ENCODE measurements at places on chromosomes 2 and 18.

DNA sequence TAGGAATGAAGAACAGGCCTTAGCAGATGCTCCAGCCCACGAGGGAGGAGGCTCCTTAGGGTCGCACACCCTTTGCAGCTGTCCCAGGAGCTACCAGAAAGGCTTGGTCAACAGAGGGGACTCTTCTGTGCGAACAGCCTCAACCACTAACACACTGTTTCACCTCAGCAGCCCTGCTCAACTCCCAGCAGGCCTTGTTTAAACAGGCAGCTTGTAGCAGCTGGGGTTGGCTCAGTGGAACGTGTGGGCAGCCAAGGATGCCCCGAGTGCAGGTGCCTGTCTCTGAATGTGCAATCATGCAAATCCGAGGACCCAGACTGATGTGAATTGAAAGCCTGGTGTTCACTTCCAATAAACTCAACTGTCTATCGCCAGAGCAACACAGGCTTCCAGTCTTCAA, 88.7 kb upstream of the CXCR4 start:
- peak; percentile 28 for DNase-seq

- peak; percentile 59 for DNase-seq
Measured at GRCh38 chr2:209348433-209348832, 75.4 kb upstream of the MAP2 start.

- peak; percentile 36 for DNase-seq
Measured at GRCh38 chr2:5685225-5685624, 7.0 kb upstream of the SOX11 start.

- no peak for DNase-seq
Measured at GRCh38 chr2:66239655-66240054, 195.3 kb upstream of the MEIS1 start.

- no peak for DNase-seq
Measured at GRCh38 chr2:187078297-187078696, 229.3 kb upstream of the ZSWIM2 start.

DNA sequence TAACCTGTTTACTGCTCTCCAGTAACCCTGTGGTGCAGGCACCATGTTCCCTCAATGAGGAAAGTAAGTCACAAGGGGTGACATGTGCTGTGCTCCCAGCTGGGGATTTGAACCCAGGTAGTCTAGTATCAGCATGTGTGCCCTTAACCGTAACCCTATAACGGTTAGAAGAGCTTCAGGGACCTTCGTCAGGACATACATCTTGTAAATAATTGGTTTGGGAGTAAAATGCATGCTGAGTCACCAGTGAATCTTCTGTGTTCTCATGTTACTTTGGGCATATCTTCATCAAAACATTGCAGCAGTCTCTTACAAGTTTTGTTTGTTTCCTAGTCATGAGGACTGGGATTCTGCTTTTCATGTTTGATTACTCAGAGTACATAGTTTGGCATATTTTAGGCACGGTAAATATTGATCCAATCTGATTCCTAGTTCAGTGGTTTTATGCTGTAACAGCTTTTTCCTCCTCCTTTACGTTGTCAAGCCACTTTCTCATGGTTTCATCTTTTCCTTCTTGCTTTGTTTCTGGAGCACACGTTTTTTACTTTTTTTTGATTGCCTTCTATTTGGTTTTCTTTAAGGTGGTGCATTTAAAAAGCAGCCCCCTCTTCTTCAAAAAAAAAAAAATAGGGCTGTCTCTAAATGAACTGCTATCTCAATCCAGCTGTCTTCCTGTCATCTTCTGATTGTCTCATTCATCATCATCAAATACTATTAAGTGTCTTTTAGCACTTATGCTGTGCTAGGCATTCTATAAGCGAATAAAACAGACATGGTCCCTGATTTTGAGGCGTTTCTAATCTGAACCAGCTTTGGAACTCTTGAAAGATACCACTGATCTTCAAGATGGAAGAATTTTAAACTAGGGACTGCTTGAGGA, 50.4 kb downstream of the CLIP4 start:
- no peak for DNase-seq

- no peak for DNase-seq
Measured at GRCh38 chr2:142714600-142714999, 162.9 kb upstream of the KYNU start.

GRCh38 chr18:3448838-3449511, 997 bp upstream of the TGIF1 start:
- DNase-seq, result peak; percentile 54

DNA sequence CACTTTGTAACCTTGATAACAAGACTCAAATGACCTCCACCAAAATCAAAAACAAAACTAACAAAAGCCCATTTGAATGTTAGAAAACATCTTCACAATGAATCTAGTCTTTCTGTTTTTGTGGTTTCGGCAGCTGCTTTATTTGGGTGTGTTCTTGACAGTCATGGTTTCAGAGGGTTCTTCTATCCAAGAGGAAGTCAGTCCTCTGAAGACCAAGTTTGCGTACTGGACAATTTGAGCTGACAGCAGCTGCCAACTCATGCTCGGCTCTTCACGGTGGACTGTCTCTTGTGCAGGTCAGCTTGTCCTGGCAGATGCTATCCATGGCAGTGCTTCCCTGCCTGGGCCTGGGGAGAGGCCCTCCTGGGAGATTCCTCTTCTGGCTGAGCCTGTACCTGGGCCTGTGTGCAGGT, 91.0 kb downstream of the TMEM17 start:
- no peak for DNase-seq

GRCh38 chr2:148603562-148603920, 41.0 kb upstream of the EPC2 start:
- no peak for DNase-seq

GRCh38 chr2:214587442-214587841, 176.6 kb downstream of the VWC2L start:
- DNase-seq, result no peak

DNA sequence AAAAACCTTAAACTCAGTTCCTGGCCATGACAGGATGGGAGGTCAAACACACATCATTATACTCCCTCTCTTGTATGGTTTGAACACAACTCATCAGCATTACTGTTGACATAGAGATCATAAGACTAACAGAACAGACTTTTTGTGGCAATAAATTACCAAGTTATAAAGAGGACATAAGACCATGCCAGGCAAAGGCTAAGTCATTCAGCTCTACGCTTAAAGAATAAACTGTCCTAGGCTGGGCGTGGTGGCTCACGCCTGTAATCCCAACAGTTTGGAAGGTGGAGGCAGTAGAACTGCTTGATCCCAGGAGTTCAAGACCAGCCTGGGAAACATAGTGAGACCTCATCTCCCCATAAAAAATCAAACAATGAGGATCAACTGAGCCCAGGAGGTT, 16.4 kb downstream of the NLRC4 start:
- DNase-seq, result no peak

Measured in NCI-H1105 treated with DMSO at 0.1 percent for 48 hours (cell line).